ENCODE measurements at places on chromosomes 4 and X. TPM values are rescaled to one million over a fixed set of nuclear protein-coding genes. Genes with fewer than 3 reads are reported as not detected.
A peak's percentile ranks its signal among the peaks of the same experiment; 100 is the strongest.

- DNase-seq: no peak
Measured at GRCh38 chr4:110797486-110797885, 174.6 kb upstream of the PITX2 start.

The CFAP47 gene
- not detected for total RNA-seq

The ODAPH gene
- total RNA-seq: not detected

The BRS3 gene
- total RNA-seq: not detected

DNA sequence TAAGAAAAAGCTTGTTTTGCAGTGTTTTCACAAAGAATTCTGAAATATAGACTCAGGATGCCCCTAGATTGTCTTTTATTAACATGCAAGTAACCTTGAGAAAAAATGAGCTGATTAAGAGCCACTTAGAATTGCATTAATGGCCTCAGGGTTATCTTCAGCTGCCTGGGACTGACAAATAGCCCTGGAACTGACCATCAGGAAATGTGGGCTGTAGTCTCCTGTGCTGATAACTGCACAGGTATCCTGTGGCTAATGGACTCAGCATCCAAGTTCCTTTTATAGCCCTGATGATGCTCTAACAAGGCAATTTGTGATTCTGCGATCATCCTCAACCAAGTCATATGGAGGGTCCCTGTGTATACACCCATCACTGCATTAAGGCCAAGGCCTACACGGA, 17.0 kb downstream of the CA5B start:
- no peak for DNase-seq

- no peak for DNase-seq
Measured at GRCh38 chr4:183445097-183445428, 627 bp downstream of the CDKN2AIP start.

The TLR10 gene
- total RNA-seq: not detected

DNA sequence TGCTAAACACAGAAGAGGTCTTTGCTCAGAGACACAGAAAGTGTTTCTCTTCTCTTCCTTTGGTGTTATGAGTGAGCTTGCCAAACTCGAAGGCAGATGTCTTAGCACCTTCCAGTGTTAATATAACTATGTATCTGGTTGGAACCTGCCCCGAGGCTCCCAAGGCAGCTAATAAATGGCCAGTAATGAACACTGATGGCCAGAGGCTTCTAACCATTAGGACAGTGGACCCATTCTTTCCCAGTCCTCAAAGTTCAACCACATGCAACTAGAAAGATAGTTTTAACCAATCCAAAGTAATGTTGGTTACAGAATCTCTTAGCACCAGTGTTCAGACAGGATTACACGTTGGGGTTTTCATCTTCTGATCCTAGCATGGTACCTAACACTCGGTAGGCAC, 42.7 kb upstream of the JADE1 start:
- DNase-seq: no peak

The PHOX2B gene
- total RNA-seq: not detected

DNA sequence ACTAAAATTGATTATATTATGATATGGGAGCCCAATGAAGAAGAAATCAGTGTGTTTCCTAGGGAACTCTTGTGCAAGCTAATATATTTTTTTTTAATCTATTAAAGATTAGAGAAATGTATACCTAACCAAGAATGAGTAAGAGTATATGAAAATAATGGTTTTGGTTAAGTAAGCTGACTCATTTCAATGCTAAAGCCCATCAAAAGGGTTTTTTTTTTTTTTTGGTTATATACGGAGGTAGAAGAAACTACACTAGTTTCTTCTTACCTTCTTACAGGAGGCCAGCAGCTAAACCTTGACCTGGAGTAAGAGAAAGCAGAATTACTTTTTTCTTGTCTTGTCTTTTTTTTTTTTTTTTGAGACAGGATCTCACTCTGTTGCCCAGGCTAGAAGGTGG, 27.5 kb downstream of the RUFY3 start:
- no peak for DNase-seq

DNA sequence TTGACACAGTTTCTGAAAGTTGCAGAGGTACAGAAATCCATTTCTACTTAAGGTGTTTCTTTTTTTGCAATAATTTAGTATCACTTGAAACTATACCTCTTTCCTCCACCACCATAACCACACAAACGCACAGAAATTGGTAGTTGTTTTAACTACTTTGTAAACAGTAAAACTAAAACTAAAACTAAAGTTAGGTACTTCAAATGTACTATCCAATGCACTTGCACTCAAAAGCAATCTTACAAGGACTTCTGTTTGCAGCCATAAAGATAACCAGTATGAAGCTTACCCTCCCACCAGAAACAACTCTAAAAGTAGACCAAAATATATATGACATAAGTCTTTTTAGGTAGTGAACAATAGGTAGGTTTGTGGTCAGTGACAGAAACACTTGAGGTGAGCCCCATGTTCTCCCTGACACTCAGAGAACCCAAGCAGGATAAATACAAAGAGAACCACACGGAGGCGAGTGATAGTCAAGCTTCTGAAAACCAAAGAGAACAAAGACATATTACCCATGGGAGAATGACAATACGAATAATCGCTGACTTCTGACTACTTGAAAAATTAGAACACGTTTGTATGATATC, 72.2 kb upstream of the VBP1 start:
- no peak for DNase-seq

The CYBB gene
- total RNA-seq: 3.0 TPM

DNA sequence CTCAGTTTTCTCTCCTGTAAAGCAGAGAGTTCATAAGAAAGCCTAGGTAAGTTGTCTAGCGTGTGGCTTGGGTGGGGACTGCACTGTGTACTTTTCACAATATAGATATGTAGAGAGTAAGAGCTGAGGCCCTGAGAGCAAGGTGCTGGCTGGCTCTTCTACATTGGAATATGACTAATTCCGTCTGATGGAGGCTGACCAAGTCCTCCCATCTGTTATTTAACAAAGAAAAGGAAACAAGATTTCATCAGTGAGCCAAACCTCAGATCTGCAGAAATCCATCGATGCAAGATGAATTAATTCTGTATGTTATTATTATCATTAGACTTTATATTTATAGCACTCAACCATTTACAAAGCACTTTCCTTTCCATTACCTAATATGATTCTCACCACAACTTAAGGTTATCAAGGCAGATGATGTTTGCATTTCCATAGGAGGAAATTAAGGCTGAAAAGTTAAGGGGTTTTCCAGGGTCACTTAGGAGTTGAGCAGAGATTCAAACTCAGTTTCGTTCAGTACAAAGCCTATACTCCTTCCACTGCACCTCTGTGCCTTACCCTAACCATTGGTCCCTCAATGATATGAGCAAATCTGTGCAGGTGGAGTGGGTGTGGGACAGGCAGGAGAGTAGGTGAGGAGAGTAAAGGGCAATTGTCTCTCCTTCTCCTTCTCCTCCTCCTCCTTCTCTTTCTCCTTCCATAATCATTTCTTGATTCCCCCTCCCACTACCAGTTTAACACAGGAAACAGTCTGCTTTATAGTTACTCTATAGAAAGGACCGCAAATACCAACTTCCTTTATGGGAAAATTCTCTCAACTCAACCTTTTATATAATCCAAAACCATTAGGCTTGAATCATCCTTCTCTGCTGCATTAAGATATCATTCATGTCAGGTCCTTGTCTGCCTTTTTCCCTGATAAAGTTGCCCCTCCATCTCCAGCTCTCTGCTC, 27.6 kb upstream of the SRD5A3 start:
- no peak for DNase-seq

The SUV39H1 gene
- 33.2 TPM for total RNA-seq

GRCh38 chr4:8308856-8309771, 39.6 kb downstream of the HTRA3 start:
- DNase-seq: no peak

- DNase-seq: no peak
Measured at GRCh38 chrX:39398215-39398962, 597.1 kb downstream of the MID1IP1 start.

GRCh38 chr4:94359838-94360237, 17.2 kb upstream of the HPGDS start:
- DNase-seq: no peak

DNA sequence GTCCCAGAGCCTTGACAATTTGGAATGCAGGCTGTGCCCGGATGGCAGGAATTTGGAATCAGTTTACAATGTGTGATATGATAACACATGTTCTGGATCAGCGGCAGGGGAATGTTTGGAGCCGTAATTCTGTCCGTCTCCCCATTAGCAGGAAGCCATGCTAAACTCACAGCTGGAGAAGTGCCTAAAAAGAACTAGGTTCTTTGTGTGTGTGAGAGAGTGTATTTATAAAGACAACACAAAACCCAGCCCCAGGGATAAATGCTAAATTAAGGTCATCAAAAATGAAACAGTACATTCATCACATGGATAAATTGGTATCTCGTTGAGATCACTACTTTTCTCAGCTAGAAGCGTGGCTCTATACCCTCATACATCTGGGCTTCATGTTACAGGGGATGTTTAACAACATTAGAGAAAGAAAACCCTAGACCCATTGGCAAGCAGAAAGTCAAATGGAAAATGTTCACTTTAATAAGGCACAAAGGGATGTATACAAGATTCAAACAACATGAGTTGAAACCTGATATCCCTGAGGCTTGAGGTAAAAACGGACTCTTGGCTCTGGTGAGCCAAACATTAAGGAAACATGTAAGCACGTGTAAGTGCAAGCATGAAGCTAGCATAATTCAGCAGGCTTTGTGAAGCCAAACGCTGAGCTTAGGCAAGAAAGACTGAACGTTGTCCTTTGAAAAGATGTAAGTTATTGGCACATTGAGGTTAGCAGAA, 18.0 kb upstream of the TMEM131L start:
- DNase-seq: no peak

DNA sequence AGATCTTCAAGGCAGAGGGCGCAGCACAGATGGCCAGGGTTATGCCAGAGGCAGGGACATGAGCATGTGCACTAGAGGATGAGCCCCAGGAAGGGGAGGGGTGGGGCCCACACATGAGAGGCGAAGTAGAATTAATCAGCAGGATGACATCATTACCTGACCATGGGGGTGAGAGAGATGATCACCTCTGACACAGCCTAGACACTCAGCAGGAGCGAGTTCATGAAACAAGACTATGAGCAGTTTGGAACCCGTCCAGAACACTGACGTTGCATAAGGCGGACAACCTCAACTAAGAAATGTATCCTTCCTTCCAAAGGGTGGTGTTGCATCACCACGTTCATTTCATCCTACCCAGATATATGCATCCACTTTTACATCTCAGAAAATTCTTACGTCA, 446.7 kb upstream of the TENM3 start:
- no peak for DNase-seq

- DNase-seq: no peak
Measured at GRCh38 chrX:154096140-154097002, 1.1 kb downstream of the MECP2 start.

The RAB41 gene
- total RNA-seq: not detected

The TMEM131L gene
- total RNA-seq: 28.1 TPM

DNA sequence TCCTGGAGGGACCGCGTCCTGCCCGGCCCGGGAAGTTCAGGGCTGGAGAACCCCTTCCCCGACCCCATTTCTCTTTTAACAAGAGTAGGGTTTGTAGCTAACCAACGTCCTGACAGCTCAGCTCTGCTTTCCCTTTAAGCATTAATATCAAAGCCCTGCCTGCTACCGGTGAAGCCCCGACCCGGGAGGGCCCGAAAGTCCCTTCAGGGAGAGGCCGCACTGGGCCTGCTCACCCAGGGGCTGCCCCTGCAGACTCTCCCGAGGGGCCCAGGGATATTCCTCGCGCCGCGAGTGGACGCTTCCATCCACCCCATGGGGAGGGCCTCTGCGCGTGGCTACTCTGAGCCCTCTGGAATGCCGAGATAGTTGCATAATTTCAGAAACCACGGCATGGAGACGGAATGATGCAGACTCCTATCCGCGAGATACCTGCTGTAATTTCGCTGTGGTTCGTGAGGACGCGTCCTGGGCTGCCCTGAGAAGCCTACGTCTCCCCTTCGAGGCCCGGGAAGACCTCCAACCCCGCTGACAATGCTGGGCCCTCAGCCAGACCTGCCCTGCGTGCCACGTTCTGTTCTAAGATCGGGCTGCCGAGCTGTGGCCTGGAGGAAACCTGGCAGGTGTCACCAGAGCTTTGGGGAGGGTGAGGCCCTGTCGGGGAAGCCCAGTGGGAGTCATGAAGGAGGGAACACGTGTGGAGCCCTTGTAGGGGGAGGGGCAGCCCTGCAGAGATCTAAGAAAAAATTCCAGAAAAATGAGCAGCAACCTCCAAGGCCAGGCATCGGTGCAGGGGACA, 999 bp upstream of the CTBP1 start:
- peak; percentile 67 for DNase-seq

GRCh38 chr4:98448908-98449307, 187.7 kb downstream of the RAP1GDS1 start:
- peak; percentile 19 for DNase-seq

The CFI gene
- total RNA-seq: 0.13 TPM

DNA sequence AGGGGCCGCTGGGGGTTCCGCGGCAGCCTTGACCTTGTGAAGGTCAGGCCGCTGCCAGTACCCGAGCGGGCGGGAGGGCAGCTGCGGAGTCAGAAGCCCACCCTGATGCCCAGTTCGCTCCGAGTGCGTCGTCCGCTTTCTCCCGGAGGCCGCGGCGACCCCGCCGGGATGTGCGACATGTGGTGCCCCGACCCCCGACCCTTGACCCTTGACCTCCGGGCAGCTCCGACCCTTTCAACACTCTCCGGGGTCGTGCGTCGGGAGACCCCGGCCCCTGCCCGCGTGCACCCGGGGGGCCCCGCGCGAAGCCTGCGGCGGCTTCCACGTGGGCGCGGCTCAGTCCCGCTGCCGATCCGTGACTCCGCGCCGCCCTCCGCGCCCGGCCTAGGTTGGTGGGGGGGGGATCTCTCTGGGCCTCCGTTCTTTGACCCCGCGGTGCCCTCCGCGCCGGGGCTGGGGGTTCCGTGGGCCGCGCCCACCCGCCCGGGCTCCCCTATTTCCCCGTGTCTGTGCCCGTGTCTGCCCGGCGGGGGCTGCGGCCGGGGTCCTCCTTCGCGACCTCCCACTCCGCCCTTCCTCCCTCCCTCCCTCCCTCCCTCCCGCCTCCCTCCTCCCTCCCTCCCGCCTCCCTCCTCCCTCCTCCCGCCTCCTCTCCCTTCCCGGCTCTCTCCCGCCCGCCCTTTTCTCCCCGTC, 609 bp upstream of the SLC25A6 start:
- no peak for DNase-seq

DNA sequence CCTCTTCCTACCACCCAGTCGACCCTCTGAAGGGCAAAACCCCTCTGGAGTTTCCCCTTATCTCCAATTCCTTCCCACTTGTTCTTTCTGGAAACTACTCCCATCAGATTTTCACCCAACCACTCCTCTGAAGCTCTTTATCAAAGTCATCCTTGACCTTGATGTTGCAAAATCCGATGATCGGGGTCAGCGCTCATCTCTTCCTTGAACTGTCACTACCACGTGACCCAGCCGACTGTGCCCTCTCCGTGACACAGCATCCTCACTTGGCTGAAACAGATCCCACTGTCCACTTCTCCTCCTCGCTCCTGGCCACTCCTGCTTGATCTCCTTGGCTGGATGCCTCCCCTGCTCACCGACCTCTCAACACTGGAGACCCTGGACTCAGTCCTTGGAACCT, 1.1 kb downstream of the CFAP99 start:
- DNase-seq: no peak

The CC2D2A gene
- not detected for total RNA-seq

DNA sequence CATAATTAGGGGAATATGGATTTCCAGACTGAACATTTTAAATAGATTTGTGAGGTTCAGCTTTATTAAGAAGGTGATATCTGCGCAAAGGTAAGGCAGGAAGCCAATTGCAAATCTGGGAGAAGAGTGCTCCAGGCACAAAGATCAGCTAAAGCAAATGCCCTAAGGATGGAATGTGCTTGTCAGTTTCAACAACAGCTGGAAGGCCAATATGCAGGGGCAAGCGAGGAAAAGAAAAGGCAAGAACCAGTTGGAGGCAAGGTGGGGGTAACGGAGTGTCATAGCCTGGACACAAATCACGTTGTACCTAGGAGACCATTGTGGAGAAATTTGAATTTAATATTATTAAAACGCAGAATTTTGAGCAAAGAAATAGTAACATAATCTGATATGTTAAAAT, 1710.3 kb upstream of the PCDH7 start:
- no peak for DNase-seq
